ENCODE measurements at places on chromosomes 7 and 10.

GRCh38 chr7:90111-91063 is 102.0 kb upstream of the FAM20C start:
- no peak for DNase-seq

GRCh38 chr7:128135515-128136214 is 104.4 kb upstream of the LRRC4 start:
- peak; percentile 58 for DNase-seq

DNA sequence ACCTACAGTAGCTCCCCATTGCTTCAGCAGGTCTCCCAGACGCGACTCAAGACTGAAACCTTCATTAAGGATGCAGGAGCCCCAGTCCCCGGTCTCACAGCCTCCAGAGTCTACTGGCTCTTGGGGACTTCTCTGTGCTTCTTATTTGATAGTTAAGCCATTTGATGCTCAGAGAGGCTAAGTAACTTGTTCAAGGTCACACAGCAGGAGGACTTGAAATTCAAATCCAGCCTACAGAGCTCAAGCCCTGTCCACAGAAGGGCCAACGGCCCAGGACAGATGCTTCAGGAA is 21.2 kb upstream of the ZMIZ1 start:
- DNase-seq, result no peak

DNA sequence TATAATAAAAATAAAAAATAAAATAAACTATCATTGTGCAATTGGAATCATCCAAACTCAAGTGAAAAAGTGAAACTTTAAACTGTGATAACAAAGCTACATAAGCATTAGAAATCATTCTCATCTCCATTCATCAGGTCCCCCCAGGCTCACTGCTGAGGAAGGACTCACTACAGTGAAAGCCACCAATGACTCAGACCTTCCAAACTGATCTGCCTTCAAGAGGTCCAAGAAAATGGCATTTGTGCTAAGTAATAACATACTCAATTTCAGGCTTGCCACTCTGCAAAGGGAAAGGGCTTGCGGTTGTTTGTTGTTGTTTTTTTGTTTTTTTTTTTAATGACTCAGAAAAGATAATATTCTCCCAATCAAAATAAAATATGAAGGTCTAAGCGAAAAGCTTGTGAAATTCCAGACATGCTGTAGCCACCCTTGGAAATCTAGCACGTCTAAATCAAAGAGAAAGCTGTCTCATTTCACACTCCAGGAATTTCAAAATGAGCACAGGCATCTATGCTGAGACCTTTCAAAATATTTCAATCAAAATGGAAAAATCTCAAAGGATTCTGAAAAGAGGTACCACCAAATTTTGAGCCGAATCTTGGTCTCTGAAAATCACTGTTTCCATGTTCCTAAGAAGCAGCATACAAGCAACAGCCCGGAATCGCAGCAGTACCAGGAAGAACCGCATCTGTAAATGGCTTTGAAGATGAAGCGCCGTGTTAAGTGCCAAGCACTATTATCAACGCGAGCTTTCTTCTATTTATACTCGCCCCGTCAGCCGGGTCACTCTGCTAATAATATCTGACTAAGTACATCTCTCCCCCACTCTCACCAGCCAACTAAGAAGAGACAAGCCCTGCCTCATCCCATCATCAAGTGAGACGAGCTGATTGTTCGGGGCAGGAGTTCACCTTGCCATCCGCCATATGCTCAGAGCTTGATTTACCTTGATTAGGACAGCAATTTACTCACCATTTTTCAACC is 13.5 kb downstream of the SFMBT2 start:
- DNase-seq, result peak; percentile 40

- DNase-seq, result no peak
Observed at GRCh38 chr10:100636848-100637553, 101.3 kb downstream of the HIF1AN start.

GRCh38 chr10:130440971-130441370 is 304.8 kb downstream of the GLRX3 start:
- no peak for DNase-seq

DNA sequence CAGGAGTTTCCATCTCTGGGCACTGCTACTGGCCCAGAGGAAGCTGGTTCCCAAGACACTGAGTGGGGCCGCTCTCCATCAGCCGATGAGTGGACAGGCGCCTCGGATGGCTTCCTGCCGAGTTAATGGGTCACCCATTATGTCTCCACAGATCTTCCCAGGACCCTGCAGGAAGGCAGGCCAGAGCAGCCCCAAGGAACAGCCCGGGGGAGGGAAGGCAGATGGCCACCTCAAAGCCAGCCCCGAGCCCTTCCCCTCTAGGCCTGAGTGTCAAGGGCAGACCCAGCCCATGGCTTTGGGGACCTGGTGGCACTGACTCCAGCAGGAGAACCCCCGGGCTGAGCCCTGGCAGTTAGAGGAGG is 3.4 kb upstream of the LFNG start:
- DNase-seq, result no peak

DNA sequence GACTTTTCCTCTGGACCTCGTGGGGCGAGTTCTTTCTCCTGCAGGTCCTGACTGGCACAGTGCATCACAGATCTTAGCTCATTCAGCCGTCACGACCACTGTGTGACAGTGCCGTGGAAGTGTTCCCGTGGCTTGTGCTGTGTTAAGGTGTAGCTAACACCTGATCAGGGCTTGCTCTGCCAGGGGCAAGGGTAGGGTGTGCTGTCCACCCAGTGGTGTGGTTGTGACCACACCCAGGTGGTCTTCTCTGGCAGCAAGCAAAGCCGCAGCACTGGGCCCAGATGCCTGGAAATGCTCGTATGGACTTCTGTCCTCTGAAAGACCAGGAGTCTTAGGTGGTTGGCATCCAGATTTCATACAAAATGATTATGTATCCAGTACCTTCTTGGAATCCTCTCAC is 86.2 kb downstream of the GLRX3 start:
- DNase-seq, result no peak

- no peak for DNase-seq
Observed at GRCh38 chr7:27345164-27345887, 102.7 kb downstream of the EVX1 start.

DNA sequence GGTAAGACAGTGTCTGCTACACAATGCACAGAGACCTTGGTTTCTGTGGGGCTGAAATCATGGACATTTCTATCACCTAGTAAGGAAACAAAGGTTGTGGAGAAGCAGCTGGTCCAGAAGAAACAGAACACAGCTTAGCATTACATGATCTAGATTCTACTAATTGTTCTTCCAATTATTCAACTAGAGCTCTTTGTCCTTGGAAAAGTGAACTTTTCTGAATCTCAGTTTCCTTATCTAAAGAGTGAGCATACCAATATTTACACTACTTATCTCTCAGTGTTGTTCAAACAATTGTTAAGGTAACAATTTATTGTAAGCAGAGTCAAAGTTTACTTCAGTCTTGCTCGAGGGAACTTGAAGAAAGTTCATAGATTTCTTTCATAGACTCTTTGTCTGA is 42.3 kb upstream of the TRIM24 start:
- no peak for DNase-seq

- no peak for DNase-seq
Observed at GRCh38 chr7:93835702-93836101, 54.9 kb downstream of the TFPI2 start.

All from stimulated activated CD4-positive, alpha-beta T cell treated with anti-CD3 and anti-CD28 coated beads, Interleukin-1b, Interleukin-23, amount 100 ng/mL, for 48 hours (primary cell).